Neuronal stem cell (in vitro differentiated cells): ENCODE measurements at places on chromosomes 5 and 9.

DNA sequence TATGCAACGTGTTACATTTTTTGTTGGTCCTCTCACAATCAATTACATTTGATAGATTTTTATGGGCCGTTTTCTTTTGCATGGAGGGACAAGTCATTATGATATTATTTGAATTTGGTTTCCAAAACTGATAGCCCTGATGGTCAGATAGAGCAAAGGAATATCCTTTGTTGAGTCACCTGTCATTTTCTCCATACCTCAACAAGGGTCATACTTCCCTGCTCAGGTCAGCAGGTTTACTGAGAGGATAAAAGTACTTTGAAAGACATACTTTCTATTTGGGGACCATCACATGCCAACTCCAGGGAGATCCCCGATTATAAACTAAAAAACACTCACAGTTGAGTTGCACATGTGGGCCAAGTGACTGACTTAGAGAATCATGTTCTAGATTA lies 132.9 kb downstream of the SUSD1 start:
- DNase-seq: no peak

- DNase-seq: no peak
Measured at GRCh38 chr5:15206133-15206532, 293.8 kb upstream of the FBXL7 start.

DNA sequence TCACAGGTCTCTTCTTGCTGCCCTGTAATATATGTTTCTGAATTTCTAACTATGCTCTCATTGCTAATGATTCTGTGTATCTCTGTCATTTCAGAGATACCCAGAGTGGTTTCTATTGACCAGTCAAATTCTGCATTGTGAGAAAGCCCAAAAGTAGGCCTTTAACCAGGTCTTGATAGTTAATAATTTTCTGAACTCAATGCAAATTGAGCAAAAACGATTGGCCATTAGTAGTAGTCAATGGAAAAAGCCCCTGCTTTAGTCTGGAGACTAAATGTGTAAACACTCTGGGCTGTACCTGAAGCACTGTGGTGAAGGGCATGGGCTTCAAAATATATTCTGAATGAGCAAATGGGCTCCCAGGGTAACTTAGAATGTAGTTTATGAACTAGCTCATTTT lies 307.6 kb downstream of the ARL15 start:
- DNase-seq: no peak

DNA sequence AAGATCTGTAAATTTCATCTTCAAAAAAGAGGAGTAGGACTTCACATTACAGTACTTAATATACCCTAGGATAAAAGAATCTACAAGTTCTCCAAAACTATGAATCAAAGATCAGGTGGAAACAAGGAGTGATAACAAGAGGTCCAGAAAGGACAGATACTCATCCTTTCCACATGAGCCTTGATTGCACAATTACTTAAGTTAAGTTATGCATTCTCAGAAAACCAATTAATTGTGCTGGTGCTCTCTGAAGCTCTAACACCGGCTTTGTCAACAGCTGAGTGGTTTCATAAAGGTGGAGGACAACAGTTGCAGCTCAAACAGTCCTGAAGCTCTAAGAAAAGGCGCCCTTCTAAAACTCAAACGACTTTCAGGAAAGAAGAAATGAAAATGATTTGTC lies 251.9 kb downstream of the BNC2 start:
- no peak for DNase-seq

GRCh38 chr9:71233646-71234045 lies 112.2 kb upstream of the TRPM3 start:
- no peak for DNase-seq

DNA sequence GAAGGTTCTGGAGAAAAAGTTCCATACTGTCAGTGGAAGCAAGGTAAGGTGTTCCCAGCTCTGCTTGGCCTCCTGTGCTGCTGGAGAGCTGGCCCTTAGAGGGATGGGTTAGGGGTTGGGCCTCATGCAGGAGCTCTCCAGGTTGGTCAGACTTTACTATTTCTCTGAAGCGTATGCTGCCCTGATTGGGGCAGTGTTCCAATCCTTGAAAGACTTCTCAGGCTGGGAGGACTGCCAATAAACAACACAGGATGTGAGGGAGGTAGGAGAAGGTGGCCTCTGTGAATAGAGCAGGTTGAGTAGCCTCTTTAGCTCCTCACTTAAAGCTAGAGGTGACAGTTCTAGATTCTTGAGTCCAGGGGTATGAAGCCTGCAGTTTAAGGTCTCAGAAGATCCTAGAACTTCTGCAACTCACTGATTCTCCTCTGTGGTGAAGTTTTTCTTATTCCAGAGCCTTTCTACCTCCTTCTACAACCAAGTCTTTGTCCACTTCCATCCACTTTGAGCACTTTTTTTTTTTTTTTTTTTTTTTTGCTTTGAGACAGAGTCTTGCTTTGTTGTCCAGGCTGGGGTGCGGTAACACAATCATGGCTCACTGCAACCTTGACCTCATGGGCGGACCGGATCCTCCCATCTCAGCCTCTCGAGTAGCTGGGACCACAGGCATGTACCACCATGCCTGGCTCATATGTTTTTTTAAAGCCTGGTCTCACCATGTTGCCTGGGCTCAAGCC lies 3.0 kb downstream of the HNRNPAB start:
- no peak for DNase-seq

- DNase-seq: no peak
Measured at GRCh38 chr5:139426203-139426885, 13.0 kb downstream of the DNAJC18 start.

GRCh38 chr9:85895685-85896084 lies 45.3 kb upstream of the NAA35 start:
- DNase-seq: no peak
